ENCODE measurements at places on chromosomes 11 and 22.

DNA sequence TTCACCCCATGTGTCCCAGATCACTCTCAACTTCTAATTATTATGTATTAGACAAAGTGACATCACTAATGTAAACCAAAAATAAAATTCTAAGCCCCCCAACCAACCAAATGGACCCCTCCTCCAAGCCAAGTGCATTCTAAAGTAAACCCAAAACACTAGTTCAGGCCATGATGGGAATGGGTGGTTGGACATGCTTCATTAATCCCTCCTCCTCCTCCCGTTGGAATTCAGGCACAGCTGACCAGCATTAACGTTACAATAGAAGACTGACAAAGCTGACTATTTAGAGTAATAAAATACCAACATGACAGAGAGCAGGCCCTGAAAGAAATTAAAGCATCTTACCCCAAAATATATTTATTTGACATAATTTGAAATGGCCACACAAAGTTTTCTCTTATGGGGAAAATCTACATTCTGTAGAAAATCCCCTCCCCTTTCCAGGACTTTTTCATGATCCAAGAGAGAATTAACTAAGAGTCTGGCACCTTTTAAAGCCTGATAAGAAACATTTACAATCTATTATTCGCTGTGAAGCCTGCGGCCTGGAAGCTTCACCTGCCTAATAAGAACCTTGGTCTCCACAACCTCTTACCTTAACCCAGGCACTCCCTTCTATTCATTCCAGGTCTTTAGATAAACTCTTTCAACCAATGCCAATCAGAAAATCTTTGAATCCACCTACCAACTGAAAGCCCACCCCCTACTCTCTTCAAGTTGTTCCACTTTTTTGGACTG lies 948.5 kb upstream of the CCDC90B start:
- no peak for DNase-seq

DNA sequence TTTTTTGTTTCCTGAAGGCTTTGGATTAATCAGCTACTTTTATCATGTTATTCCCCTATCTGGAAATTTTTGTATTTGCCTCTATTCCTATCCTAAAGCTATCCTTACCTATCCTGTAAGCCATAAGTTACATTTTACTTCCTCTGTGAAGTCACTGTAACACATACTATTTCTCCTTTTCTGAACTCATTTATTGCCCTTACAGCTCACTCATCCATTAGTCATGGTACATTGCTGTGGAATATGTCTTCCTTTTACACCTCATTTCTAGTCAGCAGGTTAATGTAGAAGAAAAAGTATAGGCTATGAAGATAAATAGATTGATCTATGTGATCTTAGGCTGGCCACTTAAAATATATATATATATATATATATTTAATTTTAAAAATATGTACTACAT lies 28.0 kb downstream of the SWAP70 start:
- peak; percentile 57 for DNase-seq

- peak; percentile 9 for DNase-seq
These were observed 22.0 kb downstream of the ATG13 start for GRCh38 chr11:46639197-46639839.

- no peak for DNase-seq
These were observed 29.9 kb upstream of the OR5B12 start for GRCh38 chr11:58471892-58472291.

- DNase-seq = no peak
These were observed 141.9 kb downstream of the TMEM135 start for GRCh38 chr11:87179621-87180020.

- DNase-seq = no peak
These were observed 35.0 kb upstream of the ALX4 start for GRCh38 chr11:44344921-44345320.

GRCh38 chr11:35814720-35815305 lies 129.0 kb upstream of the LDLRAD3 start:
- no peak for DNase-seq

DNA sequence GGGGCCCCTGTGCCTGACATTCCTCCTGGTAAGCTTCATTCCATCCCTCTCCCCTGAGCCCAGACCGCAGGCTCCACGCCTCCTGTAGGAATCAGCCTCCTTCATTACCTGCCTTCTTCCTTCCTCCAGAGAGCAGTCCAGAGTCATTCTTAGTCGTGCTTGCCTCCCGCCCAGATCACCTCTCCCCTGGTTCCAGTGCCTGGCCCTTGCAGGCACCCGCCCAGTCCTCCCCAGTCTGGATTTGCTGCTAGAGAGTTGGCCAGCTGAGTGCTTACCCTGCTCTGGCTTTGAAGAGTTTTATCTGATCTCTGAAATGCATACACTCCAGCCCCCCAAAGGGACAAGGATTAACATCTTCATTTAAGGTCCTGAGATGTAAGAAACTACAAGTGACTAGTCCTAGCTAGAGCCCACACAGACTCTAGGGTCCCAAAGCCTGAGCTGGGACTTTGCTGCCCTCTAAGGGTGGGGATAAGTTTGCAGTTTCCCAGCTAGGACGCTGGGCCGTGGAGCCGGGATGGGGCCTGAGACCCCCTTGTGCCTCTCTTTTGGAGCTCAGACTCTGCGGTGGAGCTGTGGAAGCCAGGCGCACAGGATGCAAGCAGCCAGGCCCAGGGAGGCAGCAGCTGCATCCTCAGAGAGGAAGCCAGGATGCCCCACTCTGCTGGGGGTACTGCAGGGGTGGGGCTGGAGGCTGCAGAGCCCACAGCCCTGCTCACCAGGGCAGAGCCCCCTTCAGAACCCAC lies 1.6 kb downstream of the NR1H3 start:
- DNase-seq = peak; percentile 64

GRCh38 chr11:123413636-123414035 lies 16.4 kb upstream of the GRAMD1B start:
- no peak for DNase-seq
